GM12865 (cell line): ENCODE measurements at places on chromosomes 6 and 20.

DNA sequence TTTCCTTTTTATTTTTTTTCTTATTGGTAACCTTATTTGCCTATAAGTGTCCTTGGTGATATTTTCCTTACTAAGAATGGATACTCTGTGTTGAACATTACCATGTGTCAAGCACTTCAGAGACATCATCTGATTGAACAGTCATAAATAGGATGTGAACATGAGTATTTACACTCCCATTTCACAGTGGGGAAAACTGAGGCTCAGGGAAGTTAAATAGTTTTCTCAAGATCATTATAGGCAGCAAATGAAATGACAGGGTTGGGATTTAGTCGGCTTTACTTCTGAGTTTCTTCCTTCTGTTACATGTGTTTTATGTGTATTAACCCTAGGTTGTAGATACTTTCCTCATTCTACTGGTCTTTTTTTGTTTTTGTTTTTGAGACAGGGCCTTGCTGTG lies 35.3 kb downstream of the TPX2 start:
- no peak for DNase-seq

GRCh38 chr6:141562186-141562811 lies 570.4 kb upstream of the GJE1 start:
- peak; percentile 9 for DNase-seq

DNA sequence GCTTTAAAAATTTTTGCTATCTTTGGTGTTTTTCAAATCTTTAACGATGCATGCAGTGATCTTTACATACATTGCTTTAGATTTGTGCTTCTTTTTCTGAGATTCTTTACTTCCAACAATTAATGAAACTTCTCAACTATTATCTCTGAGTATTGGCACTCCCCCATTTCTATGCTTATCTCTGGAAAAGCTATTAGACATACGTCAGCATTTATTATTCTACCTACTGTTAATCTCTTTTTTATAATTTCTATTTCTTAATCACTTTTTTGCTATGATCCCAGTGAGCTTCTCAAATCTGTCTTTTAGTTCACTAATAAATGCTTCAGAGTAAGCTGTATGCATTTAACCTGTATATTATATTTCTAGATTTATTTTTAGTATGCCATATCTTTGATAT lies 264.2 kb upstream of the TFAP2D start:
- DNase-seq, result no peak

- no peak for DNase-seq
These were observed 16.7 kb upstream of the SUMO4 start for GRCh38 chr6:149383371-149383770.

DNA sequence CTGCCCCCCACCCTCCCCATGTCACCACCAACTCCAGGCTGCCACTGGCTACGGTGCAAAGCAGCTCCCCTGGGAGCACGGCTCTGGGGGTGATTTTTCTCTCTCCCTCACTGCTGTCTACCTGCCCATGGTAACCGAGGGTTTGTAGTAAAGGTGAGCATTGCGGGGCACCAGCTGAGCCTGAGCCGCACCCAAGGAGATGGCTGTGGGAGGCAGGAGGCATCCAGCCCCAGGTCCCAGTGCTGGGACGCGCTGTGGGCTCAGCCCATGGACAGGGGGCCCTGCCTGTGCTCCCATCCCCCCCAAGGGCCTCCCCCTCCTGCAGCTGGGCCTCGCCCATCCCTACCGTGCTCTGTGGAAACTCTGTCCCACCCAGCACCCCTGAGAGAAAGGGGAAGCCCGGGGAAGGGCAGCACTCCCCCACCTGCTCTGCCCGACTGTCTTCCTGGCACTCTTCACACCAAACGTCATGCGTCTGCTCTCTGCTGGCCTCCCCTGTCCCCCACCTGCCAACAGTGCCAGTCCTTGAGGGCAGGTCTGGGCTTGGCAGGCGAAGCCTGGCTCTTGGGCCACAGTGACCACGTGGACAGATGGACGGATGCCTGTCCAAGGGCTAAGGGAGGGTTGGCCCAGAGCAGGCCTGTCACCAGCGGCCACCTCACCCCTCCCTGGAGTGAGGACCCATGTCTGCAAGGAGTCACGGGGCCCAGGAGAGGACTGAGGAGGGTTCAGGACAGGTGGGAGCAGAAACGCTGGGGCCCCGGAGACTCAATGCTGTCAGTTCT lies 3.8 kb upstream of the CHRNA4 start:
- DNase-seq, result no peak

GRCh38 chr6:3916211-3916610 lies 67.0 kb downstream of the FAM50B start:
- DNase-seq, result no peak

DNA sequence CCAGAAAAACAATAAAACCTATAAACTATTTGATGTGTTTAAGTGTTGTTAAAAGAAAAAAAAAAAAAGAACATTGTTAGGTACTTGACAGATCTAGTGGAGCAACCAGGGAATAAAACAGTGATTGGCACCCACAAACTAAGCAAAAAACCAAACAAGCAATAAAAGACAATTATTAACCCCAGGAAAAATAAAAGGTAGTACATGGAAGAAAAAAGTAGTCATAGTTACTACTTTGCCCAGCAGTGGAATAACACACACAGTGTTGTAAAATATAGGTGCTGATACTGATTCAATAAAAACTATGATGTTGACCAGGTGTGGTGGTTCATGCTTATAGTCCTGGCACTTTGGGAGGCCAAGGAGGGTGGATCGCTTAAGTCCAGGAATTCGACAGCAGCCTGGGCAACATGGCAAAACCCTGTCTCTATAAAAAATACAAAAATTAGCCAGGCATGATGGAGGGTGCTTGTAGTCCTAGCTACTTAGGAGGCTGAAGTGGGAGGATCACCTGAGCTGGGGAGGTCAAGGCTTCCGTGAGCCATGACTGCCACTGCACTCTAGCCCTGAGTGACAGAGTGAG lies 43.9 kb downstream of the PIGU start:
- no peak for DNase-seq

DNA sequence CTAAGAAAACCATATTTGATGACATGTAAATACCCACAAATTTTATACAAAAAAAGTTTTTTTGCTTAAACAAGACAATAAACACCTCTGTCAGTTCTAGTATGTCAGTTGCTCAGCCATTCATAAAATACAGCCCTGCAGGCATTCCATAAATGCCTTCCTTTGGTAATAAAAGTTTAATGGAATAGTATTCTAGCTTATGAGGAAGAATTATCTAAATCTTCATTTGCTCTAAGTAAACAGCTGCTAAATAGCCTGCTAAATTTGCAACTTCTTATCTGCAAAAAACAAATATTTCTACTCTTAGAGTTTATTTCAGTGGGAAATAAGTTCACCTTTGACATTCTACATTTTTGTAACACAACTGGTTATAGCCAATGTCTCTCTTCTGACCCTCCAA lies 108.8 kb downstream of the SMLR1 start:
- DNase-seq, result no peak

DNA sequence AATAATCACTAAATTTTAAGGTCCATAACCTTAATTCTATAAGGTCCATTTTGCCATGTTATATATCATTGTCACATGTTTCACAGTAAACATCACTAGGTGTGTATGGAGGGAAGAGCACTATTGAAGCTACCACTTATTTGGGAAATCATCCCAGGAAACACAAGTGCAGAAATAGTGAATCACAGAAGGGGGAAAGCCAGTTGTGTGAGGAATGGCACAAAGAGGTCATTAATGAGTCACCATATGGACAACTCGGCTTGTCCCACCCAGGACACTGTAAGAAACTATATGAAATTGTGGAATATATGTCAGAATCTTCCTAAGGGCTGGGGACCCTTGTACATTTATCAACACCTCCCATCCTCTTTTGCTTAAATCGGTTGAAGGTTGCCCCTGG lies 13.7 kb downstream of the BTN3A1 start:
- DNase-seq, result no peak
